ENCODE measurements at places on chromosomes 11 and 22. TPM values are rescaled to one million over a fixed set of nuclear protein-coding genes. Genes with fewer than 3 reads are reported as not detected.

DNA sequence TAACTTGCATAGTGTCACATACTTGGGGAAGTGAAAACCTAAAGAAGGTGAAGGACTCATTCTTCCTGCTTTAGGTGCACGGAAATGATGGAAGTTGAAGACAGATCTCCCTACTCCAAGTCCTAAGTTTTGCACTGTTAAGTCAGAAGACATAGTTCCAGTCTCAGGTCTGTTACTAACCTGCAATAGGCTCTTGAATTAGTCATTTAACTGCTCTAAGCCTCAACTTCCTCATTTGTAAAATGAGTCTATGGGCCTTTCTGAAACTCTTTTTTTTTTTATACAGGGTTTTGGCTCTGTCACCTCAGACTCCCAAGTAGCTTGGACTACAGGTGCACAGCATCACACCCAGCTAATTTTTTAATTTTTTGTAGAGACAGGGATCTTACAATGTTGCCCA is 30.8 kb upstream of the POU2AF1 start:
- DNase-seq, result no peak

- no peak for DNase-seq
Measured at GRCh38 chr11:112558691-112559090, 298.0 kb upstream of the PLET1 start.

GRCh38 chr22:37917874-37918548 is 11.9 kb downstream of the MICALL1 start:
- DNase-seq, result no peak

DNA sequence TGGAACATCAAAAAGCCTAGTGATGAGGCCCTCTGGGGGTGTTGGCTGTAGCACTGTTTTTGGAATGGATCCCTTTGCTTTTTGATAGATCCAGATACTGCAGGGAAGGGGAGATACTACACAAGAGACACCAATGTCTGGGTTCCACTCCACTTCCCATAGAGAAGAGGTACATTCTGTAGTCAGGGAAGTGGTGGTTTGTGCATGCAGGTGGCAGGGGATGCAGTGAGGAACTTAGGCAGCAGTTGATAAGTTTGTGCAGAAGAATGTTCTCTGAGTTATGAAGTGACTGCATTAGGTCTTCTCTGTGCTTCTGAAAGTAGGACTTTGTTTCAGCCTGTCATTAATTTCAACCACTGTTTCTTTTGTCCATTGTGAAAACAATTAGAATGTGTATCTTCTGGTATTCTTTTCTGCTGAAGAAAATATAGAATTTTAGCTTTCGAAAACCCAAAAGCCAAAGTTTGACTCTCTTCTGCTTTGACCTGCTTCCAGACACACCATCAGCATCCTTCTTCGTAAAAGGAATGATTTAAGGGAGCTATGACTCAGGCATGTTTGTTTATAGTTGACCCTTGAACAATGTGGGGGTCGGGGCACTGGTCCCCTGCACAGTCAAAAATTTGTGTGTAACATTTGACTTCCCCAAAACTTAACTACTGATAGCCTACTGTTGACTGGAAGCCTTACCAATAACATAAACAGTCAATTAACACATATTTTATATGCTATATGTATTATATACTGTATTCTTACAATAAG is 25.6 kb downstream of the PANX1 start:
- DNase-seq, result no peak

DNA sequence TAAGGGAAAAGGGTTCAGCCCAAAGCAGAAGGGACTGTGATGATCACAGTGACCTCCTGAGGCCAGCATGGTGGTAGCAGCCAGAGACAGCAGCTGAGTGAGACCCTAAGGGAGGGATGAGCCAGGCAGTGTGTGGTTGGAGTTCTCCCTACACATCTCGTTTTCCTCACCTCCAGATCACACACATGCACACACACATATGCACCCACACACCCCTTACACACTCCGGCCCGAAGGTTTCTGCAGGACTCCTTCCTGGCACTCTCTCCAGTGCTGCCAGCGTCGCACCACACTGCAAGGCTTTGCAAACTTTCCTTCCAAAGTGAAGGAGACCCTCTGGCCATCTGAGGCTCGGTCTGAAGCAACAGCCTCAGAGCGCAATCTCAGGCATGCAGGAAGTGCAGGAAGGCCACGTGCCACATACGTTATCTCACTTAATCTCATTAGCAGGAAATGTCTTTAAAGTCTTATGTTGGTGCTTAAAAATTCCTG is 26.9 kb upstream of the TP53I11 start:
- DNase-seq, result peak; percentile 69

Gene ZP1
- not detected for total RNA-seq

GRCh38 chr11:57332694-57333440 is 2.8 kb downstream of the SSRP1 start:
- no peak for DNase-seq

Gene SEPTIN3
- total RNA-seq, result 0.14 TPM

Gene MYOD1
- total RNA-seq, result not detected

GRCh38 chr22:21000207-21000986 is 1.5 kb downstream of the THAP7 start:
- peak; percentile 23 for DNase-seq

- DNase-seq, result no peak
Measured at GRCh38 chr22:27106985-27107384, 449.6 kb downstream of the MIAT start.

- DNase-seq, result peak; percentile 41
Measured at GRCh38 chr11:63839508-63840355, 822 bp downstream of the MARK2 start.

- no peak for DNase-seq
Measured at GRCh38 chr11:7314811-7315604, 63.3 kb downstream of the SYT9 start.

Gene CATSPERZ
- not detected for total RNA-seq

DNA sequence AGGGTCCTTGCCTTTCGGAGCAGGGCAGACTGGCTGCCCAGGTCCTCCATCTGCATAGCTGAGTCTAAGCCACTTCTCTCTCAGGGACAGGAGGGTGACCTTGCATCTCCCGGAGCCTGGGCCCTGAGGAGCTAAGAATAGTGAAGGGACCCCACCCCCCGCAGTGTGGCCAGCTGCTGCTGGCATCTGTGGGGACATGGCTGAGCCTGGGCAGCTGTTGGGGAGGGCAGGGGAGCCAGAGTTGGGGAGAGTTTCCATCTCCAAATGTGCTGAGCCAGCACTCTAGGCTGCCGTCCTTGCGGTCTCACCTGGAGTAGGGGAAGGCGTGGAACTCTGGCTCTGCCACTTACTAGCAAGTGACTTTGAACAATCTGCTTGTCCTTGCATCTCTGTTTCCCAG is 34.8 kb upstream of the SHISAL1 start:
- no peak for DNase-seq

Gene GSTT2B
- 1.4 TPM for total RNA-seq

GRCh38 chr22:47656806-47657205 is 894.4 kb downstream of the TBC1D22A start:
- no peak for DNase-seq

- DNase-seq, result no peak
Measured at GRCh38 chr11:124699547-124699946, 25.8 kb downstream of the SPA17 start.

DNA sequence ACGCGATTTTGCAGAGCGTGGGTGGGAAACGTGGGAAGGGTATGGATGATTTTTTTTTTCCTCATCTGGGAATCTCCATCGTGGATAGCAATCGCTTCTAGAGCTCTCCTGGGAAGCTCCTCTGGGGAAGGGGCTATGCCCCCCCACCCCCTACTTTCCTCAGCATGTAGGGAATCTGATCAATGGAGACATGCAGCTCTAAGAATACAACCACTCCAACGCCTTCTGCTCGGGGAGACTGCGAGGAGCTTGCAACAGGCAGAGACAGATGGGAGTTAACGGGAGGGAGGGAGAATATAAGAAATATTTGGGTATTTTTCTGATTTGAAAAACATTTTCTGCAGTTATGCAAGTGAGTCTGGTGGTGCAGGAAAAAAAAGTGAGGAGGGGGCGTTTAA is 104.6 kb upstream of the HSD17B12 start:
- DNase-seq, result no peak

All from dermis blood vessel endothelial cell (primary cell).